ENCODE measurements at places on chromosomes 7 and 10. TPM values are rescaled to one million over a fixed set of nuclear protein-coding genes. Genes with fewer than 3 reads are reported as not detected.

PRPS1L1 gene
- polyA plus RNA-seq, result not detected

TAS2R5 gene
- 1.4 TPM for polyA plus RNA-seq

C10orf95 gene
- polyA plus RNA-seq, result 0.13 TPM

RAB19 gene
- polyA plus RNA-seq, result not detected

ARPC1A gene
- polyA plus RNA-seq, result 121 TPM

ATXN7L1 gene
- polyA plus RNA-seq, result 5.0 TPM

DUS4L gene
- 10.1 TPM for polyA plus RNA-seq

TSPAN13 gene
- polyA plus RNA-seq, result 8.4 TPM

PILRA gene
- 3.8 TPM for polyA plus RNA-seq

GLUD1 gene
- polyA plus RNA-seq, result 72.7 TPM

GIMAP5 gene
- not detected for polyA plus RNA-seq

RTKN2 gene
- 1.8 TPM for polyA plus RNA-seq

HABP2 gene
- polyA plus RNA-seq, result 0.17 TPM

CDK14 gene
- polyA plus RNA-seq, result 0.07 TPM

CYP51A1 gene
- polyA plus RNA-seq, result 39.5 TPM

IL15RA gene
- 0.72 TPM for polyA plus RNA-seq

ANKRD61 gene
- polyA plus RNA-seq, result 0.49 TPM

TMEM139 gene
- 0.42 TPM for polyA plus RNA-seq

PRLHR gene
- polyA plus RNA-seq, result not detected

NPFFR1 gene
- polyA plus RNA-seq, result not detected

STOX1 gene
- 0.94 TPM for polyA plus RNA-seq

OR2A42 gene
- not detected for polyA plus RNA-seq

CCL24 gene
- not detected for polyA plus RNA-seq

LEP gene
- not detected for polyA plus RNA-seq

MASTL gene
- polyA plus RNA-seq, result 21.8 TPM

SORCS3 gene
- polyA plus RNA-seq, result not detected

CALHM3 gene
- 0.17 TPM for polyA plus RNA-seq

MRM2 gene
- 44.0 TPM for polyA plus RNA-seq

SYT15B gene
- polyA plus RNA-seq, result 2.1 TPM

FOXI2 gene
- not detected for polyA plus RNA-seq

INTS15 gene
- 14.5 TPM for polyA plus RNA-seq
